ENCODE measurements at places on chromosomes 13 and 19.

- peak; percentile 33 for DNase-seq
These were observed 113.5 kb downstream of the MYO16 start for GRCh38 chr13:108742701-108743451.

GRCh38 chr19:21202865-21203494 is 61.1 kb downstream of the ZNF431 start:
- no peak for DNase-seq

DNA sequence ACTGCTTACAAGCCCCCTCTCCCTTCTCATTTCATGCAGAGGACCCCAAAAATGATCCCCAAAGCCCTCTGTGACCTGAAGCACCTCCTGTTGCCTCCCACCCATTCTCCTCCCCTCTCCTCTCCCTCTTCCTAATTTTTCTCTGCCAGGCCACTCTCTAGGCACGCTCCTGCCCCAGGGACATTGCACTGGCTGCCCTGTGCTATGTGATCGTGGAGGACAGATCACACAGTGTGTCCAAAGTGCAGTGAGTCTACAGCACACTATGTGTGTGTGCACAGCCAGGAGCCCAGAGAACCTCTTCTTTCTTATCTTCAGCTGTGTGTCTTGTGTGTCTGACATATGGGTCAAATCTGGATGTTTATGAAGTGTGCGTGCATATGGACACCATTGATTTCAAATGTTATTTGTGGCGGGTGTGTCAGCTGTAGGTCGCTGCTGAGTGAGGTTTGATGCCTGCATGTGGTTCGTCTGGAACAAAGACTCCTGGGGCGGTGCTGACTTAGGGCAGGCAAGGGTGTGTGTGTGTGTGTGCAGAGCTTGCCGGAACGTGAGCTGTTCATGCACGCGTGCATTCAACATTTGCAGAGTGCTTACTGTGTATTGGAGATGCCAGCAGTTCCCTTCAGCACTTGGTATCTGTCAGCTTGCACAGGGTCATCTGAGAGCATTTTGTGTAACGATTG is 2.1 kb upstream of the KLHL26 start:
- DNase-seq, result peak; percentile 72

DNA sequence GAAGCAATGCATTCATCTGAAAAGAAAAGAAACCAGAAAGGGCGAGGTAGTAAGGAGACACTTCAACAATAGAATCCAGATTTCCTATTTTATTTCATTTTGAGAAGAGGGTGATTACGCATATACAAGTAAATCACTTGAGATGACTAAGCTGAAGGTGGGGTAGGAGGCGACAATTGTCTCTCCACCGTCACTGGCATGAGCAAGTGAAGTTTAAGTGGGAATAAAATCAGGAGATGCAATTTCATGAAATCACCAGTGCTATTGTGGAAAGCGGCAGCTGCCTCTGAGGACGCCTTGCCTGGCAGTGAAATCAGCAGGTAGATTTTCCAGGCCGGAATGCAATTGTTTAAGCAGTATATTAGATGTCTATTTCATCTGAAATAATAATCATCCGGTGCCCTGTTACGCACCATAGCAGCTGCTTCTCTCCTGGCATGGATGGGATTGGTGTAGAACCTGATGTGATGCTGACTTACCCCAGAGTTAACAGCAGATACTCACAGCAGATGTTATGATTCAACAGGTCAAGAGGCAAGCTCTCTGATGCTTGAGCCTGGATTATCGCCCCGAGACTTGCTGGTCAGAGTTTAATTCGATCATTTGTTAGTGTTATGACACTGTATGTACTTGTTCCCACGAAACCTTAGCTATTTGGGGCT is 64.3 kb downstream of the RASL11A start:
- peak; percentile 52 for DNase-seq

DNA sequence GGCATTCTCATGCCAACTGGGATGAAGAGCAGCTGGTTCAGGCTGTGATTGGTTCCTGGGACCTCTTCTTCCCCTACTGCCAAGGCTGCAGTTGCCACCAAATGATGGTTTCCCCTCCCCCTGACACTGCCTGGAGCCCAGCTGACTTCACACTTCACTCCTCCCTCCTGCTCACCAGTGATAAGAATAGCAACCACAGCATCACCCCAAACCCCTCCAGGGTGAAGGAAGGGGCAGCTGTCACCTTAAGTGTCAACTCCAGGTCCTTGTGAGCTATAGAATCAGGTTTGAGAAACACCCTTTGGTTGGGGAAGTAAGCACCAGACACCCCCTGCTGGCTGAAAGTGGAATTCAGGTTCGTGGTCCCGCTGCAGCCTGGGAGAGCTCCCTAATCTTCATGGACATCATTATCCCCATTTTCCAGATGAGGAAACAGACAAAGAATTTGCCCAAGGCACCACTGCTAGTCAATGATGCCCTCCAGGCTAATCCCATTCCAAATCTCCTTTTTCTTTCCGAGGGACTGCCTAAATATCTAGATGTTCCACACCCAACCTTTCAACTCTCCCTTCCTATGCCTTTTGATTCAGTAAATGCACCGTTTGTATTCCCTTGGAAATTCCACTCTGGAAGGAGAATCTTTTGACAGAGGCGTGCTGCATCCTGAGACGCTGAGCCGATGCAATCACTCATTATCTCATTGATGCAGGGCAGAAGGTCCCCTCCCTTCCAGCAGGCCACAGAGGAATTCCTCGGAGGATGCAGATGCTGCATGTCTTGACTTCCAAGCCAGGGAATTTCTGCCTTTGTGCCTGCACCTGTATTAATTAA is 50.6 kb upstream of the UQCRFS1 start:
- peak; percentile 37 for DNase-seq

GRCh38 chr19:12607631-12608030 is 3.0 kb downstream of the ZNF490 start:
- DNase-seq, result no peak

- no peak for DNase-seq
These were observed 36.8 kb upstream of the ZNF681 start for GRCh38 chr19:23795462-23795861.

GRCh38 chr19:5098646-5099045 is 129.7 kb downstream of the KDM4B start:
- no peak for DNase-seq

DNA sequence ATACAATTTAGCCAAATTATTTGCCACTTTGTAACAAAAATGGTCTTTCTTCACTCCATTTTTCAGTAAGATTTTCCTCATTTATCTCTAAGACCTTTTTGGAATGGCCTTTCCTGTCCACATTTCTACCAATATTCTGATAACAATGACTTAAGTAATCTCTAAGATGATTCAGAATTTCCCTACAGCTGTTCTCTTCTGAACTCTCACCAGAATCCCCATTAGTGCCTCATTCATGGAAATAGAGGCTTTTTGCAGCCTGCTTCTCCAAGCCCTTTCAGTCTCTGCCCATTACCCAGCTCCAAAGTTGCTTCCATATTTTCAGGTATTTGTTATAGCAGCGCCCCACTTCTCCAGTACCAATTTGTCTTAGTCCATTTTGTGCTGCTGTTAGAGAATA is 867.0 kb downstream of the GPC5 start:
- DNase-seq, result peak; percentile 59

DNA sequence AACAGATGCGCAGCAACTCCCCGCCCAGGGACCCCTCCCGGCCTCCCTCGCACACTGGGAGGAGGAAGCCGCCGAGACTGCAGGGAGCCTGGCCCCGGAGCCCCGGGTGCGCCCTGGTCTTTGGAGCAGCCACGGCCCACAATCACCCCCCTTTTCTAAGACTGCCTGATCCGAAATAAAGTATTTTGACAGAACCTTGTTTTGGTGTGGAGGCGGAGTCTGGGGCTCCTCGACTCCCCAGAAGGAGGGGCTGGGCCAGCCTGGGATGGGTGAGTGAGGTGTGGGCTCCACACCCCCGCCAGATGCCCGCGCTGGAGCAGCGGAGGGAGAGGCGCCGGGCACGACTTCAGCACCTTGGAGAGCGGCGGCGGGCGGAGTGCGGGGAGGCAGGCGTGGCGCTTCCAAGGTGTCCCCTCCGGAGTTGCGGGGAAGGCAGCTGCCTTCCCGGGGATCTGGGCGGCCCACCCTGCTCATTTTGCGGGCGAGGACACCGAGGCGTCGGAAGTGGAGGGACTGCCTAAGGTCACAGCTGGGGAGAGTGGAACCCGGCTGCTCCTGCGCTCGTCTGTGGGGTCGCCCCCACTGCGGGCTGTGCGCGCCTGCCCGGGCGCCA is 9.4 kb downstream of the SIRT6 start:
- DNase-seq, result peak; percentile 43

- no peak for DNase-seq
These were observed 120.0 kb downstream of the ITGBL1 start for GRCh38 chr13:101572456-101572855.

DNA sequence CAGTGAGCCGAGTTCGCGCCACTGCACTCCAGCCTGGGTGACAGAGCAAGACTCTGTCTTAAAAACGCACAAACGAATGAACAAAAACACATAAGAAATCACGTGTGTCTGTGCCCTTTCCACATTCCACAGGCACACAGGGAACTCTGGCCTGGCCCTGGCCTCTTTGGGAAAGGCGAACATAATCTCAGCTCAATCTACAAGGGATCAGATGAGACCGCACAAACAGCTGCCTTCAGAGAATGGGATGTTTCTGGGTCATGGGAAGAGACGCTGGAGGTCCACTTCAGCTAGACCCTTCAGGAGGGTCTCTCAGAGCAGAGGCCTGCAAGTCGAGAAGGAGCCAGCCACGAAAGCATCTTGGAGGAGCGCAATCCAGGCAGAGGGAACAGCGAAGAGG is 6.3 kb upstream of the CRTC1 start:
- DNase-seq, result no peak

GRCh38 chr19:1040476-1041271 is 767 bp downstream of the ABCA7 start:
- peak; percentile 97 for DNase-seq

GRCh38 chr19:47447470-47448359 is 24.0 kb downstream of the SLC8A2 start:
- DNase-seq, result no peak

- no peak for DNase-seq
These were observed 7.8 kb downstream of the PLPP2 start for GRCh38 chr19:283395-283794.

DNA sequence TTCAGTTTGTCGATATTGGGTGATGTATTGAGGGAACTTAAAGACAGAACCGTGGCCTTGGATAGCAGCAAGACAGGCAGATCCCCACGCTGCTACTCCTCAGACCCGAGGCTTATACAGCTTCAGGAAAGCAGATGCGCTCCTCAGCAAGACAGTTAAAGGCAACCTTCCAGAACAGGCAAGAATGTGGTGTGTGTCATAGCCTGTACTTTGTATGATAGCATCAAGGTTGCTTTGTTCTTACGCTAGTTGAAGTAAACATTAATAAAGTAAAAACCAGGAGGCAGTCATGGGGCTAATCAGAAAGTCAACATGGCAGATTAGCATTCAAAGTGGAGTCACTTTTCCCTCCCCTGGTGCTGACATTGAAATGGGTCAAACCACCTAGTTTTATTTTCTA is 473.2 kb downstream of the DCT start:
- no peak for DNase-seq

DNA sequence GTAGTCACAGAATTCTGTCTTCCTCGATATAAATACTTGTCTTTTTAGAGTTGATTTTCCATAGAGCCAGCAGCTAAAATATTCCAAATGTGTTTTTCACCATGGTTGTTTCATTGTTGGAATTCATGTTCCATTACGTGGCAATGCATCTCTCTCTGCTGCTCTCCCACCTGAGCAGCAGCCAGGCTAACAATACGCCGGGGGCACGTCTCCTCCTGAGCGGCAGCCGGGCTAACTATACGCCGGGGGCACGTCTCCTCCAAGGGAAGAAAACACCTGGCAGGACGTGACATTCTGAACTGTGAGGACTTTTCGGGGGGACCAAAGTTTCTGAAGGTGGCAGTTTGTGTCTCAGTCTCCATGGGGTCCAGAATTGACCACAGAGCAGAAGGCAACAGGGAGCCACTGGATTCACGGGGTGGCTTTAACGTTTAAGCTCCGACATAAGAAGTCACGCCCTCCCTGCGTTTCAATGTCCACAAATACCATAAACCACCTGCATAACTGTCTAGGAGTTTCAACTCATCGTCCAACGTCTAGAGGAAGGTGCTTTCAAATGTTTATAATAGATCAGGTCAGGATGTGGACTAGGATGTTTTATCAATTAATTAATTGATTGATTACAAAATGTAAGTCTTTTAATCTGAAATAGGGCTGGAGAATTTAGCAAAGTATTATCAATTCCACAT is 15.1 kb downstream of the PLPP2 start:
- DNase-seq, result no peak

DNA sequence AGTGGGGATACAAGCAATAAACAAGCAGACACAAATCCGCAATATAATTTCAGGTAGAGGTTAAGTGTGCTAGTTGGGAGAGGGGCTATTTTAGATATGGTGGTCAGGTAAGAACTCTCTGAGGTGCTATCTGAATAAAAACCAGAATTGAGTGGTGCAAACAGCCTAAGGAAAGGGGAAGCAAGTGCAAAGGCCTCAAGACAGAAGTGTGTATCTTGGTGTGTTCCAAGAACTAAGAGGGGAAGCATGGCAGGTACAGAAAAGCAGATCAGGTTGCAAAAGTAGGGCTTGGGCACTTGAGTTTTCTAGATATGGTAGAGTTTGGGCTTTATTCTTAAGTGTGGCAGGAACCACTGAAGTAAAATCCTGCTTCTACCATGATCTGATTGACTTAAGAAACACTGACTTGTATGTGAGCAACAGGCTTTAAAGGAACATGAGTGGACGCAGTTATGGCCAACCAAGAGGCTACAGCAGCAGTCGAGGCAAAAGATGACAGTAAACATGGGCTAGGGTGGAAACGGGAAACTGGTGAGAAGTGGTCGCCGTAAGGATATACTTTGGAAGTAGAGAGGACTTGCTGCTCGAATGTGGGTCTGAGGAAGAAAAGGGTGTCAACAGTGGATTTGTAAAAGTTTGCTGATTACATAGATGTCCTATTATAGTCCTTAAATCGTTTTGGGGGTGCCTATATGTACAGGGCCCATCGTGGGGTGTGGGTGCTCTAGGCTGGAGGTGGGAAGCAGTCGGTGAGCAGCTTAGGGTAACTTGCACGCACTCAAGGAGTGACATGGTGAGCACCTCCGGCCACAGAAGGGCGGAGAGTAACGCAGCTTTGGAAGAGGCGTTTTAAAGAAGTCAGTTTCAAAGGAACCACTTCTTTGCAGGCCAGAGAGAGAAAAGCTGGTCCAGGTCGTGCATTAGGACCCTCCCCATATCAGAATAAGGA is 677 bp downstream of the TGDS start:
- DNase-seq, result peak; percentile 38

DNA sequence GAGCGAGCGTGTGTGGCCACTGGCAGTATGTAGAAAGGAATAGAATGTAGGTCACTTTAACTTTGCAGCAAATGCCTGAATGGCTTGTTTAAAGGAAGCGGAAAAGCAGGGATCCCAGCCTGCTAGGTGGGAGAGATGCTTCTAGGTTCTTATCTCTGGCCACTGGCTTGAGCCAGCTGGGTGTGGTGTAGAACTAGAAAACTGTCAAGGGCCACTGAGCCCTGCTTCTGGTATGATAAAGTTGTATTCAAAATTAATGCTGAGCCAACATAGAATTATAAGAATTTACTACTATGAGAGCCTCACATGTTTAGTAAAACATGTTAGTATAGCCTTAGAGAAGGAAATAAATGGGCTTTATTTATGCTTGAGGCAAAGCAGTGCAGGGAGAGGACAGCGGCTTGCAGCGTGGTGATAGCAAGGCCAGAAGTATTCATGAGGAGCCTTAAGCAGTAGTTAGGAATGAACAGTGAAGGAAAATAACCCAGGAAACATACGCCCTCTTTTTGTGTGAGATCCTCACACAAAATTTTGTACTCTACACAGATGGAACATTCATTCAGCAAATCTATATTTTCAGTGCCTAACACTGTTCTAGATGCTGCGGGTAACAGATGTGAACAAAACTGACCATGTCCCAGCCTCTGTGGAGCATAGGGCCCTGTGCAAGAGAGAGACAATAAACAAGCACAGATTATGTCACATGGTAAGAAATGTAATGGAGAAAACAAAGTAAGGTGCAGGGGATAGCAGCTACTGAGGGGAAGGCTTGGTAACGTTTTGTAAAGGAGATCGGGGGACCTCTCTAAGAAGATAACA is 863.2 kb downstream of the DIAPH3 start:
- no peak for DNase-seq

Data from choroid plexus epithelial cell (primary cell).